Cardiac fibroblast (primary cell): ENCODE measurements at places on chromosomes 1 and 21.

GRCh38 chr1:223785808-223786207 is 59.9 kb downstream of the TP53BP2 start:
- no peak for DNase-seq

DNA sequence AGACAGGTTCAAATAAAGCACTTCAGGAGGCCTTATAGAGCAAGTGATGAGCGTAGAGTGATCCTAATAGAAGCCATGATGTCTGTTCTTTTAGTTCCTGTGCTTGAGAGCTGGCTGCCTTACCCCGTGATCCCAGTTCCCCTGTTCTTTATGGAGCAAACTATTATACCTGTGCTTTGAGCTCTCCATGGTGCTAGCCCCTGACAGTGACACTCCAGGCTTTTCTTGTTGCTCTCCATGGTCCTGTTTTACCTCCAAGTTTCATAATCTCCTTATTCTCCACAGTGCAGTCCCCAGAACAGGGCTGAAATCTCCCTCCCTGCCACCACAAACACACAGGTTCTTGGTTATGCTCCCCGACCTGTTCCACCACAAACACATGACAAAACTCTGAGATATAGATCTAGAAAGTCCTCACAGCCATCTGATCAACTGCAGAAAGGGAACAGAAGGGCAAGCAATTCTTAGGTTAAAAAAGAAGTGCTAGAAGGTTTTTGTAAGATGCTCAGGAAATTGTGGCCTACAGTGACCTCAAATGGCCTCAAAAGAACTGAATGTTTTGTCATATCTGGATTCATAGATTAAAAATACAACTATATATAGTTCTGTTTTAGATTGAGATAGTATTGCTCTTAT is 6.0 kb downstream of the CADM3 start:
- peak; percentile 77 for DNase-seq

- no peak for DNase-seq
Observed at GRCh38 chr1:223035724-223036478, 107.1 kb downstream of the TLR5 start.

DNA sequence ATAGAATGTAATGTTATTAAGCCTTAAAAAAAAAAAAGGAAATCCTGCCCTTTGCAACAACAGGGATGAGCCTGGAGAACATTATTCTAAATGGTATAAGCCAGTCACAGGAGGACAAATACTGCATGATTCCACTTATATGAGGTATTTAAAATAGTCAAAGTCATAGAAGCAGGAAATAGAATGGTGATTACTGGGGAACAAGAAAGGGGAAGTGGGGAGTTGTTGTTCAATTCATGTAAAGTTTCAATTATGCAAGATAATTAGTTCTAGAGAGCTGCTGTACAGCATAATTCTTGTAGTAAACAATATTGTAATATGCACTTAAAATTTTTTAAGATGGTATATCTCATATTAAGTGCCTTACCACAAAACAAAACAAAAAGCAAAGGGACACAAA is 13.2 kb downstream of the FCER1A start:
- no peak for DNase-seq

DNA sequence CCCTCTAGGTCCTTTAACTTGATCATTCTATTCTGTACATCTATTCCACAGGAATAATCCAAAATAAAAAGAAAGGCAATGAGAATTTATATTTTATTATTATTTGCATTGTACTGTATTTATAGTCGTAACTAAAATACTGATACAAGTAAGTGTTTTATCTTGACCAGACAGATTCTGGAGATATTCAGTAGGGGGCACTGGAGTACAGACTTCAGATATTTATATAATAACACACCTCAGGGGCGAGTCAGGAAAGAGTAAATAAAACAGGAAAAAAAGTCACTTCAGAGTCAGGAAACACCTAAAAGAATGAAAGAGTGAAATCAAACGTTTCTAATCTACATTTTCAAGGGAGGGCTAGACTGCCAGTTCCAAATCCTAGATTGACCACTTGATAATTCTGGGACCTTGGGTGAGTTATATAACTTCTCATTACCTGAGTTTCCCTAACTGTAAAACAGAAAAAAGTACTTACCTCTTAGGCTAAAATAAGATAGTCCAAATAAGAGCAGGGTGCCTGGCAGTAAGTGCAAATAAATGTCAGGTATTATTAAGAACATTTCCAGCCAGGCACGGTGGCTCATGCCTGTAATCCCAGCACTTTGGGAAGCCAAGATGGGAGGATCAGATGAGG is 31.1 kb upstream of the MTF1 start:
- DNase-seq, result peak; percentile 48

DNA sequence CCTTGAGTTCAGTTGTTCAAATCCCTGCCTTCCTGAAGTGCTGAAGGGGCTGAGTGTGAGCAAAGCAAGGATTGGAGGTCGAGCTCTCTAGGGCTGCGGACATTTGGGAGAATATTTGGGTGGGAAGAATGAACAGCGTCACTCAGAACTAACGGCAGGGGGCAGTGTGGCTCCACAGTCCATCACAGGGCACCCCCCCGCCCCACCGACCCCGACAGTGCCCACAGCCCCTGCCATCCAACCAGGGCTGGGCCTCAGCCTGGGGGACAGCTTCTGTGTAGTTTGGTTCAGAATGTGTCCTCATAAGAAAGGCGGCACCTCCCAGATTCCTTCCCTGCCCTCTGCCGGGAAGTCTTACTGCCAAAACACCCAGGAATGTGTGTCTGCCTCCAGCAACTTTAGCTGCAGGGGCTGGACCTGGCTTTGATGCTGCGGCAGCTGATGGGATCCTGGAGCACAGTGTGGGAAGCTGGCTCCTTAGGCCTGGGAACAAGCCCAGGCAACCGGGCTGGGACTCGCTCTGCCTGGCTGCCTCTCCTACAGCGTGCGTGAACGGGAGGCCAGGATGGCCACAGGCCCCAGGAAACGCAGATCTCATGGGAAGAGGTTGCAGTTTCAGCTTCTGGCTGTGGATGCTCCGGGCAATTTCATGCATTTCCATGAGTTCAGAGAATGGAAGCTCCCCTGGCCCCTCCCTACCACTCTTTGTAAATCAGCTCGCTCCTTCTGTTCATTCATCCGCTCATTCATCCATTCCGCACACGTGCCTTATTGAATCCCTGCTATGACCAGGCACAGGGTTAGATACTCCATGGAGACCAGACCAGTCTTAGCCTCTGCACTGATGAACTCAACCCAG is 104.9 kb upstream of the TMPRSS2 start:
- DNase-seq, result peak; percentile 99

DNA sequence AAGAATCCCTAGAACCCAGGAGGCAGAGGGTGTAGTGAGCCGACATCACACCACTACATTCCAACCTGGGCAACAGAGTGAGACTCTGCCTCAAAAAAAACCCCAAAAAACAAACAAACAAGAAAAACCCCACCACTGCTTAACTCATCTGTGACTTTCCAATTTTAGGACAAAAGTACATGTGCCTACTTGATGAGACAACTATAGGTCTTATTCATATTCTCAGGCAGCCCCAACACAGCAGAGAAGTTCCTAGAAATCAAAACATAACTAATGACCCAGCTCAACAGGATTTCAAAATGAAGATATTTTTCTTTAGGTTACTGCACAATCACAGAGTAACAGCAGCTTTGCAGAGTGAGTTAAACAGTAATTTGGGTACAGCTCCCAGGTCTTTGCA is 26.4 kb downstream of the TIAM1 start:
- DNase-seq, result no peak

GRCh38 chr1:19682257-19682656 is 17.6 kb downstream of the HTR6 start:
- peak; percentile 94 for DNase-seq

DNA sequence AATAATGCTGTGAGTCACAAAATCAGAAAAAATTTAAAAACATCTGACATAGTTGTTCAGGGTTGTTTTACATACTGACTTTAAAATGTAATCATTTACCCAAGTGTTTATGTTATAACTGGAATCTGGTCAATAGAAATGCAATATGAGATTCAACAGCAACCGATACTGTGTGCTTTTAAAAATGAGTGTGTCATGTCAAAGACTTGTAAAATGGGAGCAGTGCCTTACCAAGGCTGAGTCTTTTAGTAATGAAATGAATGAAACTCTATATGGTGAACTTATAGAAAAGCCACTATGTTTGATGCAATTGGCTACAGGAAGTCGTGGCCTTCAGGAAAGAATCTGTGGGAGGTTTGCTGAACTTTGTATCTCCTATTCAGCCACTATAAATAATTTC is 570.2 kb downstream of the DPYD start:
- peak; percentile 19 for DNase-seq

GRCh38 chr1:13642306-13643004 is 57.5 kb upstream of the PRDM2 start:
- DNase-seq, result no peak

DNA sequence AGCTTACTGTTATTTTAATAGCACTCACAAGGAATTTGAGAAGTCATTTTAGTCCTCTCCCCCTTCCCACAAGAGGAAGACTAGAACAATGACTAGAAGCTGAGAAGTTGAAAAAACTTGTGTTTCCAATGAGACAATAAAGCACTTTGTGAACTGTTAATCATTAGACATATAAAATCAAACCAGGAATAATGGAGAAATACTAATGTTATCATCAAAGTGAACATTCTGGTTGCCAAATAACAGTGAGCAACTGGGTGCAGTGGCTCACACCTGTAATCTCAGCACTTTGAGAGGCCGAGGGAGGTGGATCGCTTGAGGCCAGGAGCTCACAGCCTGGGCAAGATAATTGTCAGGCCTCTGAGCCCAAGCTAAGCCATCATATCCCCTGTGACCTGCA is 54.0 kb upstream of the RASAL2 start:
- DNase-seq, result no peak

GRCh38 chr1:30523055-30524020 is 200.0 kb downstream of the MATN1 start:
- DNase-seq, result peak; percentile 6

- DNase-seq, result no peak
Observed at GRCh38 chr1:8939362-8939995, 6.2 kb upstream of the CA6 start.

GRCh38 chr1:21068937-21069336 is 107.8 kb downstream of the EIF4G3 start:
- no peak for DNase-seq

DNA sequence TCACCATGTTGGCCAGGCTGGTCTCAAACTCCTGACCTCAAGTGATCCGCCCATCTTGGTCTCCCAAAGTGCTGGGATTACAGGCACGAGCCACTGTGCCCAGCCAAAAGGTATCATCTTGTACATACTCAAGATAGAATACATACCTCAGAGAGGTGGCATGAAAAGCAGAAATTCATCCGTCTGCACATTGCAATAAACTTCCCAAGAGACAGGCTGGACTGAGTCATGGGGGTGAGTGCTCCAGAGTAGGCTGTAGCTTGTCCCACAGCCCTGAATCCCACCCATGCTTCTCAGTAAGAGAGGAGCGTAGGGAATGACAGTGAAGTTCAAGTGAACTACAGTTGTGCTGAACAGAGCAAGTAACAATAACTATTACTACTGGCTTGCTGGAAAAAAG is 19.7 kb downstream of the TOR3A start:
- peak; percentile 58 for DNase-seq

- DNase-seq, result no peak
Observed at GRCh38 chr1:48794816-48795215, 18.1 kb upstream of the BEND5 start.

GRCh38 chr1:62058956-62059355 is 135.7 kb upstream of the L1TD1 start:
- DNase-seq, result no peak

DNA sequence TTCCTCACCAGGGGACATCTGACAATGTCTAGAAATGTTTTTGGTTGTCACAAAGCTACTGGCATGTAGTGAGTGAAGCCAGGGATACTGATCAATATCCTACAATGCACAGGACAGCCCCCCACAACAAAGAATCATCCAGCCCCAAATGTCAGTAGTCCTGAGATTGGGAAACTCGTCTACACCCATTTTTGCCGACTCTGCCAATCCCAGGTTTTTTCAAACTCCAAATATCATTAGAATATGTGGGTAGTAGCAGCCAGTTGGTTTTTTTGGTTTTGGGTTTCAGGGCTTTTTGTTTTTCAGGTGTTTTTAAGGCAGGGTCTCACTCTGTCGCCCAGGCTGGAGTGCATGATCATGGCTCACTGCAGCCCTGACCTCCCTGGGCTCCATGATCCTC is 5.9 kb downstream of the SPATA46 start:
- no peak for DNase-seq

GRCh38 chr1:180976732-180977357 is 45.8 kb downstream of the STX6 start:
- DNase-seq, result no peak

- DNase-seq, result peak; percentile 73
Observed at GRCh38 chr1:108016451-108016920, 51.5 kb upstream of the VAV3 start.

- DNase-seq, result no peak
Observed at GRCh38 chr1:7644086-7644485, 127.0 kb upstream of the VAMP3 start.

DNA sequence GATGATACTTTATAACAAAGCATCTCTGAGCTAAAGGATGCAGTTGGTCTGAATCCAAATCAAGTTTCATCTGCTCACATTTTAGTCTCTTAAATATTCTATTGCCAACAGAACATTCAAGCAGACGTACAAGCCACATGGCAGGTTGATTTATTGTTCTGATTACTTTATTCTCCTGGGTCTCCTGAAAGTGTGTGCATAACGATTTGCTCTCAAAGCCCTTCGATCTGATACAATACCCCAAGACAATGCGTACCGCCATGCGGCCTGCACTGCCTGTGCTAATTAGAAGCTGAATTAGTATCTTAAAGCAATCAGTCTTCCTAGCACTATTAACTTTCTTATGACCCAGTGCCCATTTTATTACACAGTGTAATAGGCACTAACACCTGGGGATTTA is 56.9 kb downstream of the FHAD1 start:
- DNase-seq, result no peak

DNA sequence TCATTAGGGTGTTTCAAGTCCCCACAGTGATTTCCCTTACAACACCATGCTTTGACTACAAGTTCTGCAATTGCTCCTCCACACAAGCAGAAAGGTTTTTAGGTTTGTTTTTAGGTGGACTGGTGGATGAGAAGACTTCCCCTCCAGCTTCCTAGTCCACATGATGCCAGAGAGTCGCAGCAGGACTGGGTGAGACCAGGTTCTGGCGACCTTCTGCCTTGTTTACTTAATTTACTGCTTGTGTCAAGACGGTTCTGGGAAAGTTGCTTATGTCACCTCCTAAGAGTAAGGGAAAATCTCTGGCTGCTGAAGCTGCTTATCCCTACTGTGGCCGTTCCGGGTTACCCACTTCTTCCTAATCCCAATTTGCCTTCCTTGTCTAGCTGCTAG is 76.4 kb downstream of the GLUL start:
- no peak for DNase-seq

DNA sequence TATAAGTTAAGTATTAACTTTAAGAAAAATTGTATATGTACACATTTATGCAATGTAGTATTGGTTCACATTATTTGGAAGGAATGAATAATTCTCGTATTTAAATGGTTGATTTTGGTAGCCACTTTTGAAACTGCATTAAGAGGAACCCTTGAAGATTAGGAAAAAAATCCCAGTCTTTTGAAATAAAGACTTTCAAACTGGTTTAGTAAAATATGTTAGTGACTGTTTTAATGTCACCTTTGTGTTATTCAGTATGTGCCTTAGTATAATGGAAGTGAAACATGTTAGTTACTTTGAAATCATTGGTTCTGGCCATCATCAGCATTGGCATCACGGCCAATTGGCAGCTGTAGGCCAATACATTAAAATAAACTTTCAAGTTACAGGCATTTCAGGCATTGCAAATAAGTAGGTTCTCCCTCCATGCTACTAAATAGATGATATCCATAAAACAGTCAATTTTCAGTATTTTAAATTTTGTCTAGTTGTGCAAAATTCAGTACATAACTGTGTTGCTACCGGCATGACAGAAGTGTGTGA is 4.4 kb downstream of the MIER1 start:
- no peak for DNase-seq

GRCh38 chr1:71766748-71767147 is 515.6 kb downstream of the NEGR1 start:
- no peak for DNase-seq
